Vein endothelial cell (primary cell): ENCODE measurements at places on chromosomes 16 and 17. TPM values are rescaled to one million over a fixed set of nuclear protein-coding genes. Genes with fewer than 3 reads are reported as not detected.

PSMB3 gene
- total RNA-seq, result 358 and 363 TPM in 2 replicates

DOC2B gene
- total RNA-seq, result 1.6 and 3.3 TPM in 2 replicates

SEBOX gene
- total RNA-seq, result not detected in 2 replicates

METTL23 gene
- total RNA-seq, result 19.9 and 22.9 TPM in 2 replicates

CCL14 gene
- total RNA-seq, result 32.7 and 43.2 TPM in 2 replicates

RHBDL3 gene
- not detected in 2 replicates for total RNA-seq

TPSG1 gene
- total RNA-seq, result not detected in 2 replicates

MGAT5B gene
- 2.0 and 2.2 TPM in 2 replicates for total RNA-seq

PALB2 gene
- total RNA-seq, result 11.1 and 19.5 TPM in 2 replicates

WNT9B gene
- total RNA-seq, result not detected in 2 replicates

IL21R gene
- 0.29 and 0.33 TPM in 2 replicates for total RNA-seq

PPY gene
- total RNA-seq, result not detected in 2 replicates

YBX2 gene
- total RNA-seq, result 2.3 TPM in 1 of 2 replicates, not detected in the other
